Pancreas (tissue), 10 donors: ENCODE measurements at places on chromosomes 2 and 18.

GRCh38 chr18:44909191-44909719, 228.6 kb downstream of the SETBP1 start:
- no peak for DNase-seq

DNA sequence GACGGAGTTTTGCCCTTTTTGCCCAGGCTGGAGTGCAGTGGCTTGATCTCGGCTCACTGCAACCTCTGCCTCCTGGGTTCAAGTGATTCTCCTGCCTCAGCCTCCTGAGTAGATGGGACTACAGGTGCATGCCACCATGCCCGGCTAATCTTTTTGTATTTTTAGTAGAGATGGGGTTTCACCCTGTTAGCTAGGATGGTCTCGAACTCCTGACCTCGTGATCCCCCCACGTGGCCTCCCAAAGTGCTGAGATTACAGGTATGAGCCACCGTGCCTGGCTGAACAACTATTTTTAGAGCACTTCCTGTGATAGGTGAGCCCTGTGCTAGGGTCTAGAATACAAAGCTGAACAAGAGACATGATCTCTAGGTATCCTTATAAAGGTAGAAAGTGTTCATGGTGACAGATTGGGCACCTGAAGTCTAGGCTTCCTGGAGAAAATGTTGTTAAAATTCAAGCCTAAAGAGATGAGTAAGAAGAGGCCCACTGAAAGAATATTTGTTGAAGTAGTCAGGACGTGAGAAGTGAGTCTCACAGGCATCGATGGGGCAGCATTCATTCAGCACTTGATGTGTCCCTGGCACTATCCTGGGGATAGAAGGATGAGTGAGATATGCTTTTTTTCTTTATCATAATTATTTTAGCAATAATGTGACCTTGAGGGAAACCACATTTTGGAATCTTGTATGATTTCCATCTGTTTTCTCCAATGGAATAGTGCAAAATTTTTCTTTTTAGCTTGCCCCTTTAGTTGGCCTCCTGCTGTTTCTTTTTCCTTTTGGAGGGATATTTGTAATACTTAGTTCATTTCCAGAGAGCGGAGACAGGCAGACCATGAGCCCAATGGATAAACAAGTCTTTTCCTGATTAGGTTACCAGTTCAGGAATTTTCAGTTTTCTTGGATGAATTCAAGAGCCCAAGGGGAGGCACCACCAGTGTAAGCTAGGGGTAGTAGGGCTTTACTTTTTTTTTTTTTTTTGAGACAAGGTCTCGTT, 5.1 kb downstream of the ZNF236 start:
- DNase-seq = no peak

DNA sequence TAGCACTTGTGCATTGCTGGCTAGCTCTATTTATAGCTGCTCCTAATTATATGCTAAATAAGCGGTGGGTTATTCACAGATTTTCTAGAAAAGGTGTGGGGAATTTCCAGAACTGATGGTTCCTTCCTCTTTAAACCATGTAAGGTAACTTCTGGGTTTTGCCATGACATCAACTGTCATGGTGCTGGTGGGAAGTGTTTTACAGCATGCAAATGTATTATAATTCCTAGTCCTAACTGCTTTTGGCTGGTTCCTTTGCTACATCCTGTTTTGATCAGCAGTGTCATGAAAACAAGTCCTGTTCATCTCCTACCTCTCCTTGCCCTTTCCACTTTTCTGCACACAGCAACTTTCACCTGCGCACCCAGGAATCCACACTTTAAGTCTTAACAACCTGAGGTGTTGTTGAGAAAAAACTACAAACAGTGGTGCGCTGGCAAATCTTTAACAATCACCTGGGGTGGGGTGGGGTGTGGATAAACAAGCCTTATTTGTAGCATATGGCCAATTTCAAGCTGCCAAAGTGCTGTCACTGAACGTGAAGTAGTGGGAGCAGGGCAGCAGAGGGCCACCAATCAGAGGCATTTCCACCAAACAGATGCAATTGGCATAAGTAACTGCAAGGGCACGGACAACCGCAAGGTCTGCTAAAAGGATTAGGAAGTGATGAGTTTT, 33.4 kb upstream of the SKOR2 start:
- no peak for DNase-seq

DNA sequence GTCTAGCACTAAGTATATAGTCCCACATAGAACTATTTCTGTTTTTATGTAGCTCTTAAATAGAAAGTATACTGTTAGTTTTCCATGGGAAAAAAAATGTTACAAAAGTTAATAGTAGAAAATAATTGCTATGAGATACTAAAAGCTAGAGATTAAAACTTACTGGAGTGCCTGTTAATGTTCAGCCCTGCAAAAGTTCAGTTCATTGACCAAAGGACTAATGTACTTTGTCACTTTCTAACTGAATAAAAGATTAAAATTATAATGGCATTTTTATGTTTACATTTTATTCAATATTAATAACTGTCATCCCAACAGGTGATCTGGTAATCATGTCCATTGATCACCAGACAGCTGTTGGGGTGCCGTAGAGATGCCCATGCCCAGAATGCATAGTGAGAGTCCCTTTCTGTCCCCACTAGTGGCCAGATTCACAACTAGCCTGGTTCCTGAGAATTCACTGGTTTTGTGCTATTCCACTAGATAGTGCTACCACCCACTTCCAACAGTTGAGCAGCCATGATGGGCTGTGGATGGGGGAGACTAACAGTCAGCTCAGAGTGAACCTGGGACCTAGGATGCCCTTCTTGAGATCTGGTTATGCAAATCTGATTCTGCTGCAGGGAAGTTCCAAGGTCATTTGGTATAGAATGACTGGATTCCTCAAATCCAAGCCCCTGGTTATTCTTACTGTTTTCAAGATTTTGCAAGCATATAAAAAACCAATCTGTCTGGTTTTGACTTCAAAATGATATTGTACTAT, 57.8 kb downstream of the AFTPH start:
- no peak for DNase-seq

- no peak for DNase-seq
Measured at GRCh38 chr18:41828137-41828536, 126.9 kb upstream of the PIK3C3 start.

- DNase-seq = no peak
Measured at GRCh38 chr2:163681745-163682144, 54.1 kb downstream of the FIGN start.

GRCh38 chr18:76433788-76434187, 61.3 kb downstream of the ZNF516 start:
- DNase-seq = peak; percentile 38

DNA sequence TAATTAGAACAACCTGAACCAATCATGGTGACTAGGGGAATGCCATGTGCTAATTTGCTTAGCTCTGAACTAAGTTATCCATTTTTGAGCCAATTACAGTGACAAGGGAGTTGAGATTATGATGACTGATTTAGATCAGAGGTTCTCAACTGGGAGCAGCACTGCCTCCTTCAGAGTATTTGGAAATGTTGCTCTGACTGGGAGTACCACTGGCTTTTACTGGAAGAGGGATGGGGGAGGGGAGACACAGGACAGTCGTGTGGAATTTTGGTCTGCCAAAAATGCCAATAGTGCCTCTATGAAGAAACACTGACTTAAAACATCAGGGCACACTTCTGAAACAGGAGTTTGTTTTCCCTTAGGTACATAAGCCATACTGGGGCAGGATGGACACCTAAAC, 48.1 kb upstream of the VPS54 start:
- no peak for DNase-seq

GRCh38 chr2:170052151-170052550, 125.8 kb upstream of the MYO3B start:
- DNase-seq = no peak

DNA sequence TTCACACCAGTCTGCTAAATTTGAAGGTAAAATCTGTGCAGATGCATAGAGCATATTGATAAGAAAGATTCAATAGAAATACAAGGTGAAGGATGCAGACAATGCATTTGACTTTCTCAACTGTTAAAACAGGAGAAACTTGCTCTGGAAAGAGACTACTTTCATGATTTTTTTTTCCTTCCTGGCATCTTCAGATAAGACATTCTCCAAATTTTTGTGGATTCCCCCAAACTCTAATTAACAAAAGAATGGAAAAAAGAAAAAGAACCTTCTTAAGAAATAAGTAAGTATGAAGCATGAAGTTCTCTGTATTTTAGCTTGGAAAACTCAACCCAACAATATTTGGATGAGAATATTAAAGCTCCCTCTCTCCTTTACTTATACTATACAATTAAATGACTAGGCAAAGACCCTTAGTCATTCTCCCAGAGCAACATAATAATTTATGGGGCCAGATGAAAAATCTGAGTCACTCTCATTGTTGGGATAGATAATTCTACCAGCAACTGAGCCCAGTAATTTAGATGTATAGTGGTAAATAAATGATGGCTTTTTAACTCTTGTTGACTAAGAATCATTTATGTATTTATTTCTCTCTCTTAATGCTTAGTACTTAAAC, 298.7 kb upstream of the COL3A1 start:
- DNase-seq = no peak

- DNase-seq = no peak
Measured at GRCh38 chr2:98713332-98714015, 17.5 kb downstream of the MGAT4A start.

GRCh38 chr2:212815453-212815852, 276.9 kb upstream of the ERBB4 start:
- no peak for DNase-seq

DNA sequence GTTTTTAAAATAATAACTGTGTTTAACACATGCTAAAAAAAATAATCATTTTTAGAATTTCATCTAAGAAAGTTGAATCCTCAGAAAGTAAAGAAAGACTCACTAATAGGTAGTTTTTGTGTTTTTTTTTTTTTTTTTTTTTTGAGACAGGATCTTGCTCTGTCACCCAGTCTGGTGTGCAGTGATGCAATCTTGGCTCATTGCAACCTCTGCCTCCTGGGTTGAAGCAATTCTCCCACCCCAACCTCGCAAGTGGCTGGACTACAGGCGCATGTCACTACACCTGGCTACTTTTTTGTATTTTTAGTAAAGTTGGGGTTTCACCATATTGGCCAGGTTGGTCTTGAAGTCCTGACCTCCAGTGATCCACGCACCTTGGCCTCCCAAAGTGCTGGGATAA, 7.1 kb downstream of the CKAP2L start:
- no peak for DNase-seq

GRCh38 chr2:37877457-37878315, 47.4 kb upstream of the RMDN2 start:
- no peak for DNase-seq

DNA sequence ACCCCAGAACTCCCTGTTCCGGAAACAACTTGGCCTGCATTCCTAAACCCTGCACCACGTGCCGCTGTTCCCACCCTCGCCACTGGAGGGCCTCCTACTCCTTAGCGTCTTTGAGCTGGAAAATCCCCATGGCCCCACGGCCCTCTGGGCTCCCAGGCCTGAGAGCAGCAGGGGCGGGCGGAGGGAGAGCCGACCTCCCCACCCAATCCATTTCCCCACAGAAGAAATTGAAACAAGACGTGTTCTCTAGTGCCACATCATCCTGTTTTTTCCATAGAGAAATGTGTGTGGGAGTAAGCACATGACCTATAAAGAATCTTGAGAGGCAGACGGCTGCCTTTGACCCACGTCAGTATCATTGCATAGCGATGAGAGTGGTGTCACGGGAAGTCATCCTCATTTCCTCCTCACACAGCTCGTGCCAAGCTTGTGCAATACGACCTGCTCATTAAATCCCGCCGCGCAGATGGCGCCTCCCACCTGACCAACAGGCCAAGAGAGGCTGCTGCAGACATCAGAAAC, 79.2 kb downstream of the LAMA1 start:
- DNase-seq = no peak

GRCh38 chr2:58635801-58636375, 394.8 kb upstream of the FANCL start:
- DNase-seq = no peak

- no peak for DNase-seq
Measured at GRCh38 chr2:66962716-66963115, 434.4 kb upstream of the ETAA1 start.

DNA sequence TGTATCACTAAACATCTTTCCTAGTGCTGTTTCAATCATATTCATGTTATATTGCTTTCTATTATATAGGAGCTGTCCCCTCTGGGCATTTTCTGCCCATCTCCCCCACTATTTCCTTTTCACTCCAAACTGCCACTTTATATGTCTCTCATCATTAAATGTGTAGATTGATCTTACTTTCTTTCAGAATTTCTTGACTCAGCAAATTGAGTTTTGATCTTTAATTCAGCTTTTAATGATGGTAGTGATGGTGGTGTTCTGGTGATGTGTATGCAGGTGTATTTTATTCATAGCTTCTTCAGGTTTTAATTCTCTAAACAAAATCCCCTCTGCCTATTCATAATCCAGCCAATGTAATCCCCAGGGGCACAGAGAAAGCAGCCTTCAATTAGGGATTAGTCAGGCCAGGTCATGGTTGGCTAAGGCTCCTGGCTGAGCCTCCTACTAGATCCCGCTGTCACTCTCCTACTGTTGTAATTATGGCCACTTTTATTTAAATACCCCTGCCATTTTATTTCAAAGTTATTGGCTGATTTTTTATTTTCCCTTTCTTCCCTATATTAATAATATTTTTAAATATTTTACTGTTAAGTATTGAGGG, 325.4 kb downstream of the SPAG16 start:
- no peak for DNase-seq

- no peak for DNase-seq
Measured at GRCh38 chr18:71849407-71849806, 694.7 kb downstream of the CBLN2 start.

DNA sequence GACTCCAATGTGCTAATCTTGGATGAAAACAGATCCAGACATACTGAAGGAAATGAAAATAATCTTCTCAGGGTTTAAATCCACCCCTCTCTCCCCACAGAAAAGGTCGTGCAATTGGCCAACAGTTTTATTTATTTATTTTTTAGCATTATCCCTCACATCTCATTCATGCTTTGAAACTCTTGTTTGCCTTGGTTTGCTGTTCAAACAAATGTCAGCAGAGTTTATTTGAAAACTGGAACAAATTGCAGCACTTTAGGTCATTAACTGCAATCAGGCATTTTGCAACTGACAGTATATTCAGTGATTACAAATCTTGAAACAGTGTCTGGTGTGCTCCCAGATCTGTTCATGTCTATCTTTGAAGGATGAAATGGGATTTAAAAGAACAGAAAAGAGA, 220.6 kb downstream of the SLC4A10 start:
- no peak for DNase-seq

- DNase-seq = no peak
Measured at GRCh38 chr2:107437807-107438206, 388.9 kb upstream of the RGPD4 start.

GRCh38 chr18:9796011-9796410, 87.9 kb downstream of the RAB31 start:
- DNase-seq = no peak

- DNase-seq = no peak
Measured at GRCh38 chr2:71795486-71795885, 342.1 kb downstream of the DYSF start.

- DNase-seq = no peak
Measured at GRCh38 chr2:169797601-169798000, 1.1 kb upstream of the SSB start.

GRCh38 chr18:12315490-12315889, 7.4 kb downstream of the TUBB6 start:
- no peak for DNase-seq

DNA sequence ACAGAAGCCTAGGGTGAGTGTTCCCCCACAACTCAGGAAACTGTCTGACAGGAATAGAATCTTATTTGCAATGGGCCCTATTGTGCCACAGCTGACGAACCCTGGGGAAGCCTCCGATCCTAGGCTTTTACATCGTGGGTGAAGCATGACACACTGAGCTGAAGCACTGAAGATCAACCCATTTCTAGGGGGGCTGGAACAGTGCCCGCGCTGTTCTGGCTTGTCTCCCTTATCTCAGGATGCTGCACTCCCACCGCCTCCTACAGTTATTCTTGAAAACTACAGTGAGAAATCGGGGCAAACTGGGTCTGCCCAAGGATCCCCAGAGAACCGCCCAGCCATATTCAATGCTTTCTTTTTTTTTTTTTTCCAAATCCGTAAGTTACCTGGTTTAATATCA, 41.1 kb downstream of the NETO1 start:
- no peak for DNase-seq
